ENCODE measurements at places on chromosomes 5 and 9.
A peak's percentile ranks its signal among the peaks of the same experiment; 100 is the strongest.

DNA sequence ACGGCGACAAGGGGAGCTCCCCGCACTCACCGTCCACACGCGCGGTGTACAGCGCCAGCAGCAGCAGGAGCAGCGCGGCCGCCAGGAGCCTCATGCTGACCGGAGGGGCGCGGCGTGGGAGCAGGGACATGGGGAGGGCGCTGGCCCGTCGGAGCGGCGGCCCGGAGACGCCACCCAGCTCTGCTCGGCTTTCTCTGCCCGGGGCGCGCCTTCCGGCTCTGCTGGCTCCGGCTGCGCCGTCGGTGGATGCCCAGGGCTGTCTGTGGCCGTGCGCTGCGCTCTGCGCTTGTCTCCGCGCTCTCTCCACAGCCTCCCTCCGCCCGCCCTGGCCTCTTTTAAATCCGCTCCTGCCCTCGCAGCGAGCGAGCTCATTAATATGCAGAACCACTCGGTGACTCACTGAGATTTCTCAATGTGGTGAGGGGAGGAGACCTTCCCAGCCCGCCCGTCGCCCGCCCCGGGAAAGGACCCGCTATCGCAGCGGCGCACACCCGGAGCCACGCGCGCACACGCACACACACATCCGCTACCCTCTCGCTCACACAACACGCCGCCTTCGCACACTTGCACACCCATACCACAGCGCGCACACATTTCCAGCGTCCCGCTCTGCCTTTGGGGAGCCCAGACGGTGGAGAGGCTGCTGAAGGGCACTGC is at the start of gene CXCL14:
Gene CXCL14, minus strand, starts transcription at position 307 of the 657 bp plus-strand sequence. Its CDS starts 213 bp downstream, at position 94.
- DNase-seq = peak; percentile 49

- DNase-seq = no peak
Observed at GRCh38 chr9:78601957-78602565, 305.1 kb downstream of the PSAT1 start.

DNA sequence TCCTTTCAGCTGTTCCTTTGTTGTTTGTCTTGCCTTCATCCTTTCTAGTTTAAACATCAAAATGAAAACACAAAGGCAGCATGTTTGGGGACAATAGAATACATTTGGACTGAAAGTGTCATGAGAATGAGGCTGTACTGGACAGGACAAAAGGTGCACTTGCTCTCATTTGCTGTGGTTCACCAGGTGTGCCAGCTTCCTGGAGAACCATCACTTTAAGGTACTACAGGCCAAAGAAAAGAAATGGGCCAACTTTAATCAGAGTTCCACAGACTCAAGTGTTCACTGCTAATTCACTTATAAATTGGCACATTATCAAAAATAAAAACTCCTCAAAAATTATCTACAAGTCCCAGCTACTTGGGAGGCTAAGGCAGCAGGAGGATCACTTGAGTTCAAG is 53.8 kb downstream of the ABHD17B start:
- no peak for DNase-seq

- DNase-seq = no peak
Observed at GRCh38 chr9:91312717-91313325, 48.9 kb downstream of the AUH start.

DNA sequence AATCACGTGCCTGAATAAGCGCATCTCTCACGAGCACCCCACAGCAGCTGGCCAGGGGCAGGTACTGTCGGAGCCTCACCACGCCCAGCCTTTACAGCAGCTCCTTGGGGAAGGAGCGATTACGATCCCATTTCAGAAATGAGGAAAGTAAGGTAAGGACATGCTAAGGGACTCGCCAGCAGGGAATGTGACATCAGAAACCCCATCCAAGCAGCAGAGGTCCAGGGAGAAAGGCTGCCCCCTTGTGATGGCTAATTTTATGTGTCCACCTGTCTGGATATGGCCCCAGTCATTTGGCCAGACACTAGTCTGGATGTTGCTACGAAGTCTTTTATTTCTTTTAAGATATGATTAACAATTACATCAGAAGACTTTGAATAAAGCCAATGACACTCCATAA is 77.3 kb downstream of the UBE2QL1 start:
- DNase-seq = no peak

DNA sequence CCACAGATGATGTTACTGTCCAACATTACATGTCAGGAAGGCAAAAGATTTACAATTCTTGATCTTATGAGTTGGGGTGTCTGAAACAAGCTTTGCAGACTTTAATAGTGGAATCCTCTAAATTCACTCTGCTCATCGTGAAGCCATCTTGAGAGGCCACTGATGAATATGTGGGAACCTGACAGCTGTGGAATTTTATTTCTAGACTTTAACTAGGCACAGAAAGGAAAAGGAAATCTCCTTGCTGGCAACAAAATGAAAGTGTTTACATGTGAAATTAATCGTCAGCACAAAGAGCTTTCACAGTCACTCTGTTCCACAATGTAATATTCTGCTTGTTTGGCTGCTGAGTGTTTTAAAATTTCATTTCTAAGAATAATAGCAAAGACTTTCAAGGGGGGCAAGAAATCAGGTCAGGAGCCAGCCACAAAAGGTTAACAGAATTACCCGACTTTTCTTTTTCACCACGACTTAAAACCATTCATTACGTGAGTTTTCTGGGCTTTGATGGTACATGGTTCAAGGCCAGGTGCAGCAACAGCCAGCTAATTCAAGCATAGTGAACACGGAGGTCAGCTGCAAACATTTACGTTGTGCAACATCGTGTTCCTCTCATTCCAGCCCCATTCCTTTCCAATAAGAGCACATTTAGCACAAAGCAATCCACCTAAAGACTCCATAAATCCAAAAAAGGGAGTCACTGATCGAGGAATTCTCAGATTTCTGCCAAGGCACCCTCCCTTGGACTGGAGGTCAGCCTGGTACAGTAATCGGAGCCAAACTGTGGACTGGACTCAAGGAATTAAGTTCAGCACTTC is 14.6 kb downstream of the NREP start:
- DNase-seq = peak; percentile 80

- DNase-seq = no peak
Observed at GRCh38 chr5:113047733-113048652, 71.4 kb downstream of the DCP2 start.

DNA sequence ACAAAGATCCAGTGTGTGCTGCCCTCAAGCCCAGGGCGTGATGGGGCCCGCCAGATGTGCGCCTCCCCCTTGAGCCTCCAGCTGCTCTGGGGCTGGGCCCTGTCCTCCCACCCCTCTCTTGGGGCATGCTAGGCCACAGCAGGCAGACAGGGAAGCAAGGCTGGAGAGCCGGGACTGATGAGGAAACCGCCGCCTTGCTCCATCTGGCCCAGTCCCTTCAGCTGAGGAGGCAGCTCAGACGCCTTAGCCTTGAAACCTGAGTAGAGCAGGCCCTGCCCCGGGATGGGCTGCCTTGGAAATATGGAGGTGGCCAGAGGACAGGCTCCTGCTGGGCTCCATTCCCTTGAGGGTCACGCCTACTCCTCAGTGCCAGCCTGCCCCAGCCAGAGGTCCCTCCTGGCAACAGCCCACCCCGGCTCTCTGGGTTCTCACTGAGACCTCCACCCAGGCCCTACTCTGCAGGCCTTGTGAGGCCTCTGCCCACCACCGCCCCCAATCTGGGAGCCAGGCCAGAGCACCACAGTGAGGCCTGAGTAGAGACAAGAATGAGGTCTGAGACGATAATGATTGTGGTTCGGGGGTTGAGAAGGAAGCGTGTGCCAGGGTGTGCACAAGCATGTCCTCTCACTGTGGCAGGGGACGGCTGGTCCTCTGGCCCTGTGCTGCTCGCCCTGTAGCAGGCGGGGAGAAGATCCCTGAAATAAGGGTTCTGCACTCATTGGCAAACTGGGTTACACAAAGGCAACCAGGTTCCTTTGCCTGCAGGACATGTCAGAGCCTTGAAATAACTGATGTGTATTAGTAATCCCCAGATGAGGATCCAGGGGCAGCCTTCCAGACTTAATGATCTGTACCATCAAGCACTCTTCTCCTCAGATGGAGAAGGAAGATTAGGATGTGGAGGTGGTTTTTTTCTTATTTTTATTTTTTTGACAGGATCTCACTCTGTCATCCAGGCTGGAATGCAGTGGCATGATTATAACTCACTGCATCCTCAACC is 30.9 kb downstream of the CXXC5 start:
- no peak for DNase-seq

- DNase-seq = no peak
Observed at GRCh38 chr9:130920233-130920632, 18.8 kb downstream of the FIBCD1 start.

DNA sequence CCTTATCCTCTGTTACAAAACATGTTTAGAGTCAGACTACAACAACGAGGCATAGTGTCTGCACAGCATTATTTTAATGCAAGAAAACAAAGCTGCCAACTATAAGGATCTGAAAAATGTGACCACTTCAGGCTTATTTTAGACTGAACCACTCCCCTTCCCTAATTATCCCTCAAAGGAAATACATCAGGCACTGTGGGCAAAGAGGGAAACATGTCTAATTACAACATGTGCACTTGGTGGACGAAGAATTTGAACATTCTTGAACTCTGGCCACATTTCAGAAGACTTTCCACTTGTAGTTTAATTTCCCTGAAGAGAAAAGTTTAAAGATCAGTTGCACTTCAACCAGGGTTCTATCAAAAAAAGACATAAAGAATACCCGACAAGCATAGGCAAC is 3.8 kb downstream of the MTMR12 start:
- DNase-seq = no peak

DNA sequence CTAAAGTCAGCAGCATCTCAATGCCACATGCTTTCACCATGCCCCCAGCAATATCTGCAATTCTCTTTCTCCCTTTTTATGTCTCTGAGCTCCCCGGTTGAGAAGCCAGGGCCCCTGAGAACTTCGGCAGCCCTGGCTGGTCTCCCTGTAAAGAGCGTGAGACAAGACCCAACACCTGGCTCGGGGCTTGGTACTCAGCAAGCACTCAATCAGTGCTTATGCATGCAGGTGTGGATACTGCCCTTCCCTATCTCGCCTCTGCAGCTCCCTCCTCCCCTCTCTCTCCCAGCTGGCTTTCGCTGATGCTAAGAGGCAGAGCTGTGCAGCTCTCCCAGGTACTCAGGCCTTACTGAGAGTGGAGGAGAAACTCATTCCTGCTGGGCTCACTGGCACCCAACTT is 41.7 kb upstream of the AKNA start:
- DNase-seq = no peak

DNA sequence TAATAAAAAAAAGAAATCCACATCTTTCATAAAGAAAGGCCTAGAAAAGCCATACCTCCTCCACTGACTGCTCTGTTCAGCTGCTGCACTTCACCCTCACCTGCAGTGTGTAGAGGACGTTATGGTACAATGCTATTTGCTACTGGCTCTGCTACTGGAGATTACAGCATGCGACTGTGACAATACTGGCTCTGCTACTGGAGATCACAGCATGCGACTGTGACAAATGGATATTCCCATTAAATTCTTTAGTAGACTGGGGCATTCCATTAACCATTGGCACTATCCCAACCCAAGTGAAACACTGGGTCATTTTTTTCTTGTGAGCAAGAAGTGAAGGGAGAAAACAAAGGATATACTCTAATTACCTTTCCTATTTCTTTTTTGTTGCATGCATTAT is 1063.5 kb upstream of the DMAC1 start:
- no peak for DNase-seq

GRCh38 chr9:60545878-60546385 is 368.3 kb upstream of the SPATA31A5 start:
- DNase-seq = no peak

DNA sequence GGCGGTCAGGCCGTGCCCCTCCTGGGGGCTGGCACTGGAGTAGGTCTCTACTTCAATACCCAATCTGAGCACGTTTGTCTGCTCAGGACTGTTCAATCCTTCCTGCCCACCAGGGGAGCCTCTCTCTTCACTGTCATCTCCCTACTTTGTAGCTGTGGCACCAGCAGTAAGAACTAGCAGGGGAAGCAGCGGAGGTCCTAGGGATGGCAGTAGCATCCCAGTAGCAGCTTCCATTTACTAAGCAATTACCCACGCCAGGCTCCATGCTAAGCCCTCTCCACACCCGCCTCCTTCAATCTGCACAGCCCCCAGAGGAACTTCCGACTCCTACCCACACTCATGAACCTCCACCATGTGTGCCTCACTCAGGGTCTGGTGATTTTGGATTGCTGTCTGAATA is 31.7 kb downstream of the FSTL4 start:
- DNase-seq = no peak

- DNase-seq = no peak
Observed at GRCh38 chr5:155189981-155190380, 176.4 kb downstream of the KIF4B start.

- DNase-seq = no peak
Observed at GRCh38 chr9:69391946-69392345, 66.9 kb downstream of the ENTREP1 start.

GRCh38 chr5:1725641-1726468 is 73.8 kb downstream of the MRPL36 start:
- DNase-seq = no peak

- no peak for DNase-seq
Observed at GRCh38 chr5:42995360-42995751, 44.8 kb downstream of the ANXA2R start.

DNA sequence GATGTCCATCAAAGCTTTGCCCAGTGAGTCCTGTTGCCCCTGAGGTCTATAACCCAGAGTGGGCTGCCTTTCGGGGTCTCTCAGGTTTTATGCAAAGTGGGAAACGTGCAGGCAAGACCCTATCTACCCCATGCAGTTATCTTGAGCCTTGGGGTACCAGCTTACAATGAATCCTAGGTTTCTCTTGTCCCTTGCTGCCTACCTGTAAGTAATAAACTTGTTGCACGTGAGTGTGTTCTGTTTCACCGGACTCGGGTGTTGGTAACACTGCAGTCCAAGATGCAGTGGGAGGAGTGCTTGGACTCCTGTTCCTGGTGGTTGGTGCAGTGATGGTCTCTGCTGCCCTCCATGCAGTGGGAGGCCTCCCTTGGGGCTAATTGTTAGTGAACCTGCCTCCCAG is 85.6 kb upstream of the ALDH1B1 start:
- no peak for DNase-seq

GRCh38 chr5:156259618-156260017 is 67.3 kb upstream of the SGCD start:
- DNase-seq = no peak

DNA sequence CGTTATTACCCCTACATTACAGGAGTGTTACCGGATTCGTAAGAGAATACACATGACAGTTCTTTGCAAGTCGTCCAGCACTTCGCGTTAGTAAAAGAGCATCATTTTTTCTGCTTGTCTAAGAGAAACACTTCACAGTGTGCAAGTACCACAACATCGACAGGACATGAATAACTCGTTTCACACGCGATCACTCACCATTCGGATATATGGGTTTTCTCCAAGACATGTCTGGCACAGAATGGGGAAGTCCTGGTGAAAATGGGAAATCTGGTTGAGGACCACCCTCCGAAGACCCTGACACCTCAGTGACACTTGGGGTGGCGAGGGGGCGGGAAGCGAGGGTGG is 642 bp downstream of the RBM22 start:
- no peak for DNase-seq

- DNase-seq = peak; percentile 5
Observed at GRCh38 chr5:7927466-7928375, 58.8 kb downstream of the MTRR start.

DNA sequence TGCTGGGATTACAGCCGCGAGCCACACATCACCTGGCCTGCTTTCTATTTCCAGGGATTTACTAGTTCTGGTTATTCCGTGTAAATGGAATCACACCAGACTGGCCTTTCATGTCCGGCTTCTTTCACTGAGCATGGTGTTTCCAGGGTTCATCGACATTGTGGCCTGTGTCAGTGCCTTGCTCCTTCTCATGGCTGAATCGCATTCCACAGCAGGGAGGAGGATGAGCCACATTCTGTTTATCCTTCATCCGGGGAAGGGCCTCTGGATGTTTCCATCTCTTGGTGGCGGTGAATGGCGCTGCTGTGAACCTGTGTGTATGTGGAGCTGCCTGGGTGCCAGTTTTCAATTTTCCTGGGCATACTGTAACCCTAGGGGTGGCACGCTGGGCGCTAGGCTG is 58.7 kb upstream of the RNU6ATAC start:
- DNase-seq = no peak

GRCh38 chr5:2910401-2911175 is 159.1 kb upstream of the IRX2 start:
- DNase-seq = no peak
